ENCODE measurements at places on chromosomes 16 and 17.
A peak's percentile ranks its signal among the peaks of the same experiment; 100 is the strongest.

DNA sequence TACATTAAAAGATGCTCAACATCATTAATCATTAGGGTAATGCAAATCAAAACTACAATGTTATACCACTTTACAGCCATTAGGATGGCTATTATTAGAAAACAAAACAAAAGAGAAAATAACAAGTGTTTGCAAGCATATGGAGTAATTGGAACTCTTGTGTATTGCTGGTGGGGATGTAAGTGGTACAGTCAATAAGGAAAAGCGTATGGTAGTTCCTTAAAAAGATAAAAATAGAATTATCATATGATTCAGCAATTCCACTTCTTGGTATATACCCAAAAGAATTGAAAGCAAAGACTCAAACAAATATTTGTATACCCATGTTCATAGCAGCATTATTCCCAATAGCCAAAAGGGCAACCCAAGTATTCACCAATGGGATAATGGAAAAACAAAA, 1.4 kb upstream of the CAPNS2 start:
- DNase-seq, result no peak

DNA sequence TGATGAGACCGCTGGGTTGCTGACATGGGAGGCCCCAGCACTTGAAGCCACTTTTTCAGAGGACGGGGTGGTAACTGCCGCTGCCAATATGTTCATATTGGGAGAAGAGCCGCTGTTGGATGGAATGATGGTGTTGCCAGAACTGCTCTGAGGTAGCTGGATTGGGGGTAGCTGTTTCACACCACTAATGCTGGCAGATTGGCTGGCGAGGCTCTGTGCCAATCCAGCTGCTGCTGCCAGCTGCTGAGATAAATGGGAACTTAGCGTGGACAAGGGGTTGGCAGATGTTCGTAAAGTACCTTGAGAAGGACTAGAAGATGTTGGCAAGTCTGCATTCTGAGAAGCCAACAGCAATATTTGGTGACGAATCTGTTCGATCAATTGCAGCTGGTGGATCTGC, 10.0 kb downstream of the SALL1 start:
- no peak for DNase-seq

DNA sequence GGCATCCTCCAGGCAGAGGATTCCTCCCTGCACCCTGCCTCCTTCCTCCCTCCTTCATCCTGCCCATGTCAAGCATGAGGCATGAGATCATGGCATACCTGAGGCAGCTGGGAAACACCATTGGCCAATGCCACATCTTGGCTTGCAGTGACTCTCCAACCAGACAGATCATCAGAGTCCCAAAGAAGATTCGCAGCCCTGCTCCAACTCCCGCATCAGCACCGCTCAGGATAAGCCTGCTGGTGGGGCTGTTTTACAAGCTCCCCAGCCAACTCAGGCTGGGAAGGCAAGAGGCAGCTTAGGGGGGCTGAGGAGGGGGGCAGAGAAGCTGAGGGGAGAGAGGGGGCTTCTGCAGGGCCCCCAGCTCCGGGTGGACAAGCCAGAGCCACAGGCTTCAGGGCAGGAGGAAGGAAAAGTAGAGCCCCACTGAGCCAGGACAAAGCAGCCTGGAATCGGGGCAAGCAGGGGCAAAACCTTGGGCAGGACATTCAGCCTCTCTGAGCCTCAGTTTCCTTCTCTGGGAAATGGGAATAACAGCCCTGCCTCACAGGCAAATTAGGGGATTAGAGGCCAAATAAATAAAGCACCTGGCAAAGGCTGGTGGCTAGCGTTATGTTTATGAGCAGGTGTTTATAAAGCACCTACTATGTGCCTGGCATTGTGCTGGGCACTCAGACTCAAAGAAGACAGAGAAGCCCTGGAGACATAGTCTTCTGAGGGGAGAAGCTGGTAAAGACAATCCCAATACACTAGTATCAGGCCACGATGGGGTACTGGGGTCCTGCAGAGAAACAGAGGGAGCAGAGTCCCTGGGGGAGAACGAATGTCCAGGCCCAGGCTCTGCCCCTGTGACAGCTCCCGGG, 88.1 kb downstream of the GOSR1 start:
- DNase-seq, result no peak

GRCh38 chr17:56679777-56680422, 86.4 kb downstream of the NOG start:
- DNase-seq, result no peak

DNA sequence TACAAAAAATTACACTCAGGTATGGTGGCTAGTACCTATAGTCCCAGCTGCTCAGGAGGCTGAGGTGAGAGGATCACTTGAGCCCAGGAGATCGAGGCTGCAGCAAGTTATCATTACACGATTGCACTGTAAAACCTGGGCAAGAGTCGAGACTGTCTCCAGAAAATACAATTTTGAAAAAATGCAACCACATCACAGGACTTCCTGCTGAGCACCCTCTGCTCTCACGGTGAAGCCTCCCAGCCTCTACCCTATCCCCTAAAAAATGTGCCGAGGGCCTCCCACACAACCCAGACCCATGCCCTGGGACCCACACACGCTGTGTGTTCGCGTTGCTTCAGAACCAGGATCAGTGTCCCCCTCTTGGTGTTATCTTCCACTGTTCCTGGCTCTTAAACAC, 236.1 kb downstream of the CPPED1 start:
- no peak for DNase-seq

DNA sequence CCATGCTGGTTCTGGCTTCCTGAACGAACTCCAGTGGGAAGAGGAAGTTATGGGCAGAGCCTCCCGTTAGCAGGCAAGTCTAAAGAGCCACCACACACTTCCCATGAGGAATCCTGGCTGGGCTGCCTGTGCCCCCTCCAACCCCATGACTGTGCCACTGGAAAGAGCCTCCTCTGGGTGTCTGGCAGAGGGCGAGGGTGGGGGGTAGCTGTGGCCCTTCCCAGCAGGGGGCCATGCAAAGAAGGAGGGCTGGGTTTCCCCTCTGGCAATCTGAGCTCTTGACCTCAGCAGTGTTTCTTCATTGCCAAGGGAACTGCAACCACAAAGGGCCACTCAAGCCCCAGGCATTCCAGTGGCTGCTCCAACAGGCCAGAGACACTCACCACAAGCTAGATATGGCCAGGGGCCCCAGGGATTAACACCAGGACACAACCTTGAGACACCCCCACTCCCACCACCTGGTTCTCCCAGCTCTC, 1.7 kb upstream of the RRAD start:
- DNase-seq, result peak; percentile 63

DNA sequence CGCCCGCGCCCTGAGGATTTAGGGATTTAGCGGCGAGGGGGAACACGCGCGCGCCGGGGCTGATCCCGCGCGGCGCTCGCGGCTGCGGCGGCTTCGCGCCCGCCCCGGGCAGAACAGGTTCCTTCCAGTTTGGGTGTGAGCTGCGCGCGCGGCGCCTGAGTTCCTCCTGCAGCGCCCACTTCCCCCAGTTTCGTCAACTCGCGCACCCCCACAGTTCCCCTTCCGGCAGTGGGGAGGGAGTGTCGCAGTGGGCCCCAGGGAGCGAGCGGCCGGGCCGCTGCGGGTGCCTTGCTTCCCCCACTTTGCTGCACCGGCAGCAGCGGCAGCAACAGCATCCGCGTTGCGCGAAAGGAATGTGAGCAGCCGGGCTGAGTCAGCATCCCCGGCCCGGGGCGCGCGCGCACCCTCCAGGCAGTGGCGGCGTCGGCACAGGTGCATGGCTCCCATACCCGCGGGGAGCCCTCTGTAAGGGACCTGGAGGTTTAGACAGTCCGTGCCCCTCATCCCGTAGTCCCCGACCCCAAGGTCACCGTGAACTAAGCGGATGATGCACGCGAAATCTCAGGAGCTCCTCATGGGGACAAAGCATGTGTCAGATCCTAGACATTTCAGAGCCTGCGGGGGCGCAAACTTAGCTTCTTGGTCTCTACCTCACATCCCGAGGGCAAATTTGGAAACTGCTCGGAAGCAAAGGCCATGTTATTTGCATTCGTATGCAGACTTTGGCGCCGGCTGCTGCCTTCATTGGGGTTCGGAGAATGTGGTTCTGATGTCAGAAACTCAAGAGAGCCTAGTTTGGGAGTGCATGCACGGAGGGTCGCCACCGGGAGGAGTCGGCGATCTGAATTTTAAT, 767 bp downstream of the ARSG start:
- peak; percentile 90 for DNase-seq

- no peak for DNase-seq
Measured at GRCh38 chr17:82665891-82666290, 17.6 kb upstream of the WDR45B start.

DNA sequence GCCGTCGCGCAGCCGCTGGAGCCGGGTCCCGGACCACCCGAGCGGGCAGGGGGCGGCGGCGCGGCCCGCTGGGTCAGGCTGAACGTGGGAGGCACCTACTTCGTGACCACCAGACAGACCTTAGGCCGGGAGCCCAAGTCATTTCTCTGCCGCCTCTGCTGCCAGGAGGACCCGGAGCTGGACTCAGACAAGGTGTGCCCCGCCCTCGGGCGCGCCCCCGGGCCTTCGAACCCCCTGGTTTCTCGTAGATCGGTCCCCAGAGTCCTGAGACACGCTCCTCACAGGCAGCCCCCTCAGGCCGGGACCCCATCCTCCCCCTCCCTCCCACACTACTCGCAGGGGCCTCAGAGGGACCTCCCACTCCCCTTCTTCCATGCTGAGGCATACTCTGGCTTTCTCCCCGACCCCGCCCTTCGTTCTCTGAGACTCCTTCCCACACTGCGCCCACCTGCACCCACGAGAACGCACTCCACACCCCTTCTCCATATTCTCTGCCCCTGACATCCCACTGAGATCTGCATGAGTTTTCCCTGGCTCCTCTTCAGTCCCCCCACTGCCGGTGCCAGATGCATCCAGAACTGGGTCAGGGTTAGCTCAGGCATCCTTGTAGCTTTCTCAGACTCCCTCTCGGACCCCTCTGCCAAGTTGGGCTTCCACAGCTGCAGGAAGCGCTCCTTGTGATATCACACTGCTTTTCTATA, 523 bp downstream of the KCTD2 start:
- DNase-seq, result no peak

- no peak for DNase-seq
Measured at GRCh38 chr17:64005734-64006167, 7.6 kb downstream of the PRR29 start.

DNA sequence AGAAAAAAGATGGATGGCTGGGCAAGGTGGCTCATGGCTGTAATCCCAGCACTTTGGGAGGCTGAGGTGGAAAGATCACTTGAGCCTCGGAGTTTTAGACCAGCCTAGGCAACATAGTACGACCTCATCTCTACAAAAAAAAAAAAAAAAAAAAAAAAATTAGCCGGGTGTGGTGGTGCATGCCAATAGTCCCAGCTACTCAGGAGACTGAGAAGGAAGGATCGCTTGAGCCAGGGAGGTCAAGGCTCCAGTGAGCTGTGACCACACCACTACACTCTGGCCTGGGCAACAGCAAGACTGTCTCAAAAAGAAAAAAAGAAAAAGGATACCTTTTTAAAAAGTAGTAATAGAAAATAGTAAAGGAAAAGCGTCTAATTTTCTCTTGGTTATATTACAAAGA, 20.7 kb downstream of the ZNF652 start:
- no peak for DNase-seq

DNA sequence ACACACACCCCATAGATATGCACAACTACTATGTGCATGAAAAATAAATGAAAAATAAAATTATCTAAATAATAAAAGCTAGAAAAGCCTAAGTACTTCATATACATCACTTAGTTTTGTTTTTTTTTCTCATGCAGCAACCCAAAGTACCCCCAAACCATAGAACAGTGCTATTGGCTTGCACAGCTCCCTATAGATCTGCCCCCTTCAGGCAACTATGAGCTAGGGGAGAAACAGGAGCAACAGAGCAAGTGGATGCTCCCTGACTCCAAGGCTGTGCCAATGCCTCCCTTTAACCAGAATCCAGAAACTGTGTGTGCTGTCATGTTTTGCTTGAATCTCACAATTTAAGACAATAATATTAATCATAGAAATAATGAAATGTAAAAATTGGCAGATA, 605.5 kb downstream of the TOX3 start:
- DNase-seq, result no peak

DNA sequence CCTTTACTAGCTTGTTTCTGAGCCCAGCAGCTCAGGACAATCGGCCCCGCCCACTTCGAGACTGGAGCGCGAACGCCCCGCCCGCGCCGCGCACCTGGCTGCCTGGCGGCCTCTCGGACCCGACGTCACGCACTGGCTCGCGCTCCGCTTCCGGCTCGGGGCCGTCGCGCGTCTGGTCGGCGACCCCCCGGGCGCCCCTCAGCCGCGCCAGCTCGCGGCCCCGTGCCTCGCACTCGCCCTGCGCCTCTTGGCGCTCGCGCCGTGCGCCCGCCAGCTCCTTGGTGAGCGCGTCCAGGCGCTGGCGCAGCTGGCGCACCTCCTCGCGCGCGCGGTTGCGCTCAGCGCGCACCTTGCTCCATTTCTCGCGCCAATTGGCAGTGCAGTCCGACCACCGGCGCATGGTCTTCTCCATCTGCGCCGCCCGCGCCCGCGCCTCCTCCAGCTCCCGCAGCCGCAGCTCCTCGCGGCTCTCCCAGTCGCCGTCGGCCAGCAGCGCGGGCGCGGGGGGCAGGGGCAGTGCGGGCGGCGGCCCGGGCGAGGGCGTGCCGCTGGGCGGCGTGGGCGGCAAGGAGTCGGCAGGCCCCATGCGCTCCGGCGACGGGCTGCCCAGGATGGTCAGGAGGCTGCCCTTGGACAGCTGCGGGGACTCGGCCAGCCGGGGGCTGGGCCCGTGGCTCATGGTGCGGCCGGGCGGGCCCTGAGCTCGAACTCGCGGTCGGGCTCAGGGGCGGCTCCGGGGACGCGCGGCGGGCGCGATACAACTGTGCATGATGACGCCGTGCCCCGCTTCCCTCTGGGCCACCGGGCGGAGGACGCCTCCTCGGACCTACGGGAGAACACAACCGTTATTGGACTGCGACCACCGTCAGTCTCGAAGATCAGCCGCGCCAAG, 7.6 kb downstream of the CCDC102A start:
- no peak for DNase-seq

DNA sequence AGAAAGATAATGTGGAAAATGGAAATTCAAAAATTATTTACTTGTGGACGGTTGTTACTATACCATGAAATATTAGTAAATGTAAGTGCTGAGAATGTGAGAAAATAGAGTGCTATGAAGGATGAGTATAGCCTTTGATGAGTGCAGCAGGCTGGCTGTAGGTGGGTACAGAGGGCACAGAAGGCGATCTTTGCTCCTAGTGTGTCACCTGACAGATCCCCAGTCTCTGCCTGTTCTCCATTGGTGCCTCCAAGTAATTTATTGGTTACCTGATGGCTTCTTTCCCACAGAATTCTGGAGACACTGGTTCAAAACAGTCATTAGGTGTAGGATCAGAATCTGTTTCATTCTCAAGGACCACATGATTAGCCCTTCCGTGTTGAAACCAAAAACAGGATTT, 28.9 kb downstream of the ABCA9 start:
- no peak for DNase-seq

DNA sequence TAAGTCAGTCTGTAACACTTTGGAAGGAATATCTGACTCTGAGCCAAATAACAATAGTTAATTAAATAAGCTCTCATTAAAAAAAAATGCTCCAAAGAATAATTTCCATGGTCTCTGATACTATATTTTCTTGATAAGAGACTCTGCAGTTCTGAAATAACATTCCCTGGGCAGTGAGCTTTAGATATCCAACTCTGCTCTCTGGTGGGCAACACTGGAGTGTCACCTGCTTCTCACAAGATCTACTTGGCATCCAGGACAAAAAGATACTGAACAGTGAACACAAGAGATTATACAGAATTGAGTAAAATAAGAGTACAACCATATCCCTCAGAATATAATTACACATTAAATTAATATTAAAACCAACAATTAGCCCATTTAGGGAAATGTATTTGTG, 13.7 kb downstream of the BLMH start:
- DNase-seq, result no peak

- no peak for DNase-seq
Measured at GRCh38 chr16:10510279-10510678, 70.1 kb downstream of the EMP2 start.
